Activated CD8-positive, alpha-beta memory T cell treated with anti-CD3 and anti-CD28 coated beads for 48 hours (primary cell): ENCODE measurements at places on chromosomes 2 and 18.

GRCh38 chr2:23631389-23631788, 246.4 kb downstream of the KLHL29 start:
- no peak for DNase-seq

- DNase-seq: no peak
Measured at GRCh38 chr2:84856787-84857186, 24.1 kb downstream of the TRABD2A start.

- DNase-seq: no peak
Measured at GRCh38 chr2:48249631-48250473, 280.1 kb upstream of the STON1 start.

- no peak for DNase-seq
Measured at GRCh38 chr2:196750291-196750923, 49.1 kb downstream of the GTF3C3 start.

- DNase-seq: no peak
Measured at GRCh38 chr2:81624825-81625224, 1320.3 kb upstream of the LRRTM1 start.

- no peak for DNase-seq
Measured at GRCh38 chr2:47221946-47222345, 66.8 kb upstream of the STPG4 start.

GRCh38 chr2:182946958-182947369, 80.5 kb upstream of the FRZB start:
- no peak for DNase-seq

DNA sequence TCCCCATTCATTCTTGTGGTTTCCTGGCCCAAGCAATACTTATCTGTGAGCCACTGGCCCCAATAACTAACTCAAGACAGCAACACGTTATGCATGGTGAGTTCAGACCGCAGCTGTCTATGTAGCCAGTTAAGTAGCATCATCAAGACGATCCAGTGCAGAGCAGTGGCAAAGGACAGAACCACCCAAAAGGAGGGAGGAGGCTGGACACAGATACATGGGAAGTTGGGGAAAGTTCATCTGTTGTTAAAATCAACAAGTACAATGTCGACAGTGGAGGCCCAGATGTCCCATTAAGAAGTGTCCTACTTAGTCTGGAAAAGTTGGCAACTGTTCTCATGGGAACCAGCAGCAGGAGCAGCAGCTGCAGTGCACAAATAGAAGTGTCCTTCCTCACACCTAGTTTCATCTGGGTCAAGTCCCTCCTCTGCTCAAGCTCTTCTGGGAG, 106.9 kb upstream of the THOC1 start:
- no peak for DNase-seq
